Urothelium cell line (cell line): ENCODE measurements at places on chromosomes 16 and 17.

DNA sequence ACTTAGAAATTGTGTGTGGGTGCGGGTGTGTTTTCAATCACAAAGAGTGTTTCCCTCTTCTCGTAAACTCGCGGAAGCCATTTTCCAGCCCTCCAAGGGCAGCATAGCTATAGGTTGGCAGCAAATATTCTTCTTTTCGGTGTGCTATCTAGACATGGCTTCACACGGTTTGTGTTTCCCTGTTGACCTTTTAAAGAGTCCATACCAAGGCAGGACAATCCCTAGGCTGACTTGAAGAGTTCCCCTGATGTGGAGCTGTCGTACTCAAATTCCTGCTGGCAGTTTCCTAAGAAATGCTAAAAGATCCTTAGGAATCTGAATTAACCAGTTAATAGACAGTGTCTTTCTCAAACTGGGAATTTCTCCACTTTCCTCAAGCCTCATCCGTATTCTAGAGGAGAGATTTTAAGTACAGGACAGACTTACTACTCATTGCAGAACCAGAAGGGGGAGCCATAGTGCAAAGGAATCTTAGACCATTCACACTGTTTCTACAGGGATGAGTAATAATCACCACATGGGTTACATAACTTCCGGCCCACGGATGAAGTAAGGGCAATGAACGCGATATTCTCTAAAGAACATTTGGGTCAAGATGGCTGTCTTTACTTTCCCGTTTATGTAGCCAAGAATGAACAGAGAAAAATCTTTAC, 288.6 kb upstream of the ELAC2 start:
- peak; percentile 53 for DNase-seq

GRCh38 chr17:31273516-31273915, 23.5 kb downstream of the OMG start:
- DNase-seq, result no peak

GRCh38 chr16:77332792-77333191, 102.0 kb downstream of the ADAMTS18 start:
- no peak for DNase-seq

DNA sequence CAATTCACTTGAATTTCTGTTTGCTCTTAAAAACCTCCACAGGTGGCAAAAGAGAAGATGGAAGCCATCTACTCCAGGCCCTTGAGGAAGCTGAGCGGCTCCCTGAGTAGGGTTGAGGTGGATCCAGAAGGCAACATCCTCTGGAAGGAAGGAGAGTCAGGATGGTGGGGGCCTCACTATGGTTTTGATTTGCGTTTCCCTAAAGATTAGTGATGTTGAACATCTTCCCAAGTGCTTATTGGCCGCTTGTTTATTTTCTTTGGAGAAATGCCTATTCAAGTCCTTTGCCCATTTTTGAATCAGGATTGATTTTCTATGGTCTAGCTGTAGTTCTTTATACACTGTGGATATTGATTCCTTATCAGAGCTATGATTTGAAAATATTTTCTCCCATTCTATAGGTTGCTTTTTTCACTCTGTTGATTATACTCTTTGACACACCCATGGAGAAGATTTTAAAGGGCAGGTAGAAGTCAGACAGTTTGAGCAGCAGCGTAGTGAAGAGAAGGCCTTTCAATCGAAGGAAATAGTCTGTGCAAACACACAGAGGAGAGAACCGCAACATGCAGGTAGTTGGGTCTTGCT, 58.6 kb downstream of the WSB1 start:
- DNase-seq, result no peak

DNA sequence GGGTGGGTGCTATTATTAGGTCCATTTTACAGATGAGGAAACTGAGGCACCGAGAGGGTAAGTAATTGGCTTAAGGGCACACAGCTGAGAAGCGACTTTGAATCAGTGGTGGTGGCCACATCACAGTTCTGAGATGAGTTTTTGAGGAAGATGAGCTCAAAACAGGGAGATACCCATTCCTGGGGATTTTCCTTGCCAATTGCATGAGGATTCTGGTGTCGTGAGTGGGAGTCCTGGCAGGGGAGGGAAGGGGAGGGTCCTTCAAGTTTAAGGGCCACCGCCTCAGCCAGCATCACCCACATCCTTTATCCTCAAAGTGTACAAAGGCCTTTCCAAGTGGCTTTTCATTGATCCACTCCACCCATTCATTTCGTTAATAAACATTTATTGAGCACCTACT, 45.3 kb downstream of the IL21R start:
- no peak for DNase-seq

GRCh38 chr17:82592289-82592766, 55.9 kb downstream of the WDR45B start:
- DNase-seq, result no peak

DNA sequence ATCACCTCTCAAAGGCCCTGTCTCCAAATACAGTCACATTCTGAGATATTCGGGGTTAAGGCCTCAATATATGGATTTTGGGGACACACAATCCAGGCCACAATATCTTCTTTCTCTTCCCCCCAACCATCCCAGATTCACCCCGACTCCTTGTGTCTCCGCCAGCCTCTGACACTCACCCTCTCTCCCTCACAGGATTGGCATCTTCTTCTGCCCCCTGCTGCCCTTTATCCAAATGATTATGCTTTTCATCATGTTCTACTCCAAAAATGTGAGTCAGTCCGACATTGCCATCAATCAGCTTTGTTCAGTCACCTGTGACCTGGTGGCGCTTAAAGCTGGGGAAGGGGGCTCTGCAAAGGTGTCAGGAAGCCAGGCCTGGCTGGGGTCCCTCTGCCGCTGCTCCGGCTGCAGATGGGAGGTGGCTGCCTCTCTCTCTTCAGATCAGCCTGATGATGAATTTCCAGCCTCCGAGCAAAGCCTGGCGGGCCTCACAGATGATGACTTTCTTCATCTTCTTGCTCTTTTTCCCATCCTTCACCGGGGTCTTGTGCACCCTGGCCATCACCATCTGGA, 35.1 kb downstream of the GDE1 start:
- no peak for DNase-seq

GRCh38 chr16:49274591-49274990, 7.0 kb downstream of the CBLN1 start:
- no peak for DNase-seq

- DNase-seq, result no peak
These were observed 20.5 kb upstream of the METTL16 start for GRCh38 chr17:2532146-2532720.

GRCh38 chr16:67296420-67296819, 17.1 kb downstream of the PLEKHG4 start:
- no peak for DNase-seq

DNA sequence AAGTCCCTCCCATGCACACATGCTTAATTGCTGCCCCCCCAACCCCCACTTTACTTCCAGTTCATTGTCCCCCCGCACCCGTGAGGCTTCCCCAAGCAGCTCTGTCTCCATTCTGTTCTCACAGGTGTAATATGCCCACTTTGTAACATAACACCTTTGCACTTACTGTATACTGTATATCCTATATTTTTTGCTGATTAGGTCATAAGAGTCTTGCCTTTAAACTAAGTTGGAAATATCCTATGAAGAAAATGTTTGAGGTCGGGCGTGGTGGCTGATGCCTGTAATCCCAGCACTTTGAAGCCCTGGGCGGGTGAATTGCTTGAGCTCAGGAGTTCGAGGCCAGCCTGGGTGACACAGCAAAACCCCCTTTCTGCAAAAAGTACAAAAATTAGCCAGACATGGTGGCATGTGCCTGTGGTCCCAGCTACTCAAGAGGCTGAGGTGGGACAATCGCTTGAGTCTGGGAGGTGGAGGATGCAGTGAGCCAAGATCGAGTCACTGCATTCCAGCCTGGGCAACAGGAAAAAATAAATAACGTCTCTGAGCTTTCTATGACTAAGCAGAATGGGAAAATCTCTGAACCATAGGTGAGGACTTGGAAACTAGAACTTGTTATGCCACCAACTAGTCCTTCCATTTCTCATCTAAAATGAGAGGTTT, 76.1 kb downstream of the TNRC6C start:
- DNase-seq, result no peak

- no peak for DNase-seq
These were observed 35.4 kb upstream of the ENPP7 start for GRCh38 chr17:79695293-79695790.

- DNase-seq, result no peak
These were observed 55.2 kb downstream of the GAN start for GRCh38 chr16:81369888-81370504.

GRCh38 chr17:80942423-80943345, 49.0 kb upstream of the CHMP6 start:
- peak; percentile 67 for DNase-seq

GRCh38 chr17:50266384-50267073, 7.7 kb upstream of the TMEM92 start:
- DNase-seq, result peak; percentile 89

DNA sequence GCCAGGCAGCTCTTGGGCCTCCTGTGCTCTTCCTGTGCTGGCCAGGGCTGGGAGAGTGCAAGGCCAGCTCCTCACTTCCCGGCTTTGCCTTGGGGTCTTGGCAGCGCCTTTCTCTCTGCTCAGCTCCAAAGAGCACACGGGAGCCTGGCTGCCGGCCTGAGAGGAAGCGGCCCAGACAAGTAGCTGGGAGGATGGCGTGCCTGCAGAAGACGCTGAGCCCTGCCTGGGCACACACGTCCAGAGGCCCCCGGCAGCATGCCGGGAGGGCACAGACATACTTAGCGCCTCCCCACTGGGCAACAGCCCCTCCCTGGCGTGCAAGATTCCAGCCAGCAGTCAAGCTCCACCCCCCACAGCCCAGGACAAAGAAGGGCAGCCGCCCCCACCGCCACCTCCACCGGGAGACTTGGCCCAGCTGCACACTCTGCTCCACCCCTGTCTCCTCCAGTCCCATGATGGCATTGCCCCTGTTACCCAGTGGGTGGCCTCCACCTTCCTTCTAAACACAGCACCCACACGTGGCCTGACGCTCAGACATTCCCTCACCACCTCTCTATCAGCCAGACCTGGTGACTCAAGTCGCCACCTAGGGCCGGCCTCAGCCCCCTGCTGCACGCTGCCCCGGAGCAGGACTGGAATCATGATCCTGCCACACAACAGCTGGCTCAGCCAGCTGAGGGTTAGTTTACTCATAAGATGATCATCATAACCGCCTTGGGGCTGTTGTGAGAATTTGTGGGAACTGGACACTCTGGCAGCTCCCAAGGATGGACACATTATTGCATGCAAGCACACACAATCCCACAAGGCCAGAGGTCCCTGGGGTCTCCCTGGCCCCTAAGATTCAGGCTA, 12.4 kb downstream of the SGCA start:
- peak; percentile 95 for DNase-seq

DNA sequence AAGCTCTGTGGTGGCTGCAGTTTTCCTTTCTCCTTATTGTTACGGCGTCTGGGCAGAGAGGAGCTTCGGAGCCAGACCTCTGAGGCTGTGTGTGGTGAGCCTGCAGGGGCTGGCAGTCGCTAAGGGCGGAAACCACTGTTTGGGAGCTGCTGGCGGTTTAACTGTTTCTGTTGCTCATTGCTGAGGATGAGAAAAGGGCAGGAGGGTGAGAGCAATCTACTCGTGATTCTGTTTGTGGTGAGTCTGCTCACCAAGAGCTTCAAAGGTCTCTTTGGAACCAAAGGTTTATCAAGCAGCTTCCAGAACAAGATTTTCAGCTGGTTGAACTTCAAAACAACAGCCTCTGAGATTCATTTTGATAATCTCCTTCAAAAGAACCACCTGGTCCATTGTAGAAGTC, 143.9 kb downstream of the ANKFN1 start:
- no peak for DNase-seq

DNA sequence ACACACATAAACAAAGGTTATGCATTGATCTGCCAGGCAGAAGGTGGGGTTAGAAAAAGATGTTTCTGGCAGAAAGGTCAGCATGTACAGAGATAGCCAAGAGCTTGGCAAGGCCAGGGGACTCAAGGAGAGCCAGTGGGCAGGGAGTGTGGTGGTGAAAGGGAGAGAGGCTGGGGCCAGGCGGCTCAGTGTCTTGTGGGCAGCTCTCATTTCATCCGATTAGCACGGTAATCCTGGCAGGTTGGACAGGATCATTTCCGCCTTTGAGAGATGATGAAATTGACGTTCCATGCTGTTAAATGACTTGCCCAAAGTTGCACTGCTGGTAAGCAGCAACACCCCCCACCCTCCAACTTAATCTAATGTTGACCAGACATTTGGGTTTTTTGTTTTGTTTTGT, 3.6 kb downstream of the CHD9 start:
- no peak for DNase-seq

GRCh38 chr17:11031787-11032186, 193.9 kb upstream of the PIRT start:
- no peak for DNase-seq

DNA sequence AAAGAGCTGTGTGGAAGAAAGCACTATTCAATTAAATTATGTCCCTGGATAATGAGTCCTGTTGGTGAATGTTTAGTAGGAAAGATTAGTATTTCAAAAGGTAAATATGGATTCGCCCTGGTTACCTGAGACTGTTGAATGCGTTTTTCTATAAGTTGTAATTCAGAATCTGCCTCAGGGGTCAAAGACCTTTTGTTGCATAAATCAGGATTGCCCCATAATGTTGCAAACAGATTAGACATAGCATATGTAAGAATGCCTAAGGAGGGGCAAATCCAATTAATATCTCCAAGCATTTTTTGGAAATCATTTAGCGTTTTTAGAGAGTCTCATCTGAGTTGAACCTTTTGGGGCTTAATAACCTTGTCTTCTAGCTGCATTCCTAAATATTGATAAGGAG, 70.1 kb upstream of the ARL4D start:
- DNase-seq, result no peak

DNA sequence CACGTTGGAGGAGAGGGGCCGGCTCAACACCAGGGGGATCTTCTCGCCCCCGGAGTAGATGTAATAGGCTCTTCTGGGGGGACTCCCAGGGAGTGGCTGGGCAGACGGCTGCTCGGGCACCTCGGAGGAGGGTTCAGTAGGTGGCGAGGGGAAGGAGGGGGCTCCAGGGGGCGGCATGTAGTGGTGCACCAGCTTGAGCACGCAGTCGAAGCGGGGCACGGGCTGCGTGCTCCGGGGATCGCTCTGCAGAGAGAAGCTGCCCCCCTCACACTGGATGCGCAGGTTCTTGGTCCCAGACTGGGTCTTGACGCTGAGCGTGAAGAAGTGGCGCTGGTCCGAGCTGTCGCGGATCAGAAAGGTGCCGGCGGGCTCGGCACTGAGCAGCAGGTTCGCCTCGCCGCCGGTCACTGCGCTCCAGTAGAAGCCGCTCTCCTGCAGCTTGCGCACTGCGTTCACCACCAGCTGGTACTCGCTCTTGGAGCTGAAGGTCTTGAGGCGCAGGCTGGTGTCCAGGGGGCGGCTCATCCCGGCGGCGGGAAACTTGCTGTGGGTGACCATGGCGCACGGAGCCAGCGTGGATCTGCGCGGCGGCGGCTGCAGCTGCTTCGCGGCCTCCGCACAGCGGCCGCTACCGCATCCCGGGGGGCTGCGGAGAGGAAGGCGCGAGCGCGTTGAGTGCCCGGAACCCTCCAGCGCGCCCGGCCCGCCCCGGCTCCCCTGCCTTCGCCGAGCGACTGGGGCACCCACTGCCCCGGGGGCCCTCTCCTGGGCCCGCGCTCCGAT, 1.1 kb downstream of the SOCS3 start:
- no peak for DNase-seq

GRCh38 chr17:42183741-42184711, 1.2 kb downstream of the HCRT start:
- DNase-seq, result peak; percentile 94

- no peak for DNase-seq
These were observed 50.7 kb upstream of the TAC4 start for GRCh38 chr17:49898366-49899190.

GRCh38 chr17:81680150-81680549, 3.4 kb downstream of the ARL16 start:
- DNase-seq, result no peak
